ENCODE measurements at places on chromosomes 12 and 14.

- no peak for DNase-seq
These were observed 751 bp downstream of the PSMB5 start for GRCh38 chr14:23033801-23034497.

- DNase-seq: no peak
These were observed 23.7 kb downstream of the GSTZ1 start for GRCh38 chr14:77344377-77344996.

GRCh38 chr12:91367234-91367849 lies 184.7 kb upstream of the DCN start:
- peak; percentile 45 for DNase-seq

GRCh38 chr14:63578300-63578699 lies 35.1 kb upstream of the PPP2R5E start:
- no peak for DNase-seq

- no peak for DNase-seq
These were observed 425.7 kb downstream of the ATP23 start for GRCh38 chr12:58367041-58367440.

GRCh38 chr12:14924541-14924940 lies 13.8 kb downstream of the ERP27 start:
- no peak for DNase-seq

DNA sequence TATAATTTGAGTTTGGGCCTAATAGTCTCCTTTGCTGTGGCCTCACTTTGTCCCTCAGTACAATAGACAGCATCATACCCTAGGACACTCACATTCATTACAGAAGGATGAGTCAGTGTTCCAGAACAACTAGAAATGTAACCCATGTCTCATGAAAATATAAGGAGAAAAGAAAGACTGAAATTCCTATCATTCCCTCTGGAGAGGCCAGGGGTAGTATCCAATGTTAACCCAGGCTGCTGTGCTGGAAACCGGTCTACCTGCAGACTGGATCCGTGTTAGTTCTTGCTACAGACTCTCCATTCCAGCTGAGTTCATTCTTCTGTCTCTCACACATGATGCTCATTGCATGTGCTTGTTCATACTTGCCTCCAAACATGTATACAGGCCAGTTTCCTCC lies 75.8 kb upstream of the HOXC13 start:
- peak; percentile 44 for DNase-seq

DNA sequence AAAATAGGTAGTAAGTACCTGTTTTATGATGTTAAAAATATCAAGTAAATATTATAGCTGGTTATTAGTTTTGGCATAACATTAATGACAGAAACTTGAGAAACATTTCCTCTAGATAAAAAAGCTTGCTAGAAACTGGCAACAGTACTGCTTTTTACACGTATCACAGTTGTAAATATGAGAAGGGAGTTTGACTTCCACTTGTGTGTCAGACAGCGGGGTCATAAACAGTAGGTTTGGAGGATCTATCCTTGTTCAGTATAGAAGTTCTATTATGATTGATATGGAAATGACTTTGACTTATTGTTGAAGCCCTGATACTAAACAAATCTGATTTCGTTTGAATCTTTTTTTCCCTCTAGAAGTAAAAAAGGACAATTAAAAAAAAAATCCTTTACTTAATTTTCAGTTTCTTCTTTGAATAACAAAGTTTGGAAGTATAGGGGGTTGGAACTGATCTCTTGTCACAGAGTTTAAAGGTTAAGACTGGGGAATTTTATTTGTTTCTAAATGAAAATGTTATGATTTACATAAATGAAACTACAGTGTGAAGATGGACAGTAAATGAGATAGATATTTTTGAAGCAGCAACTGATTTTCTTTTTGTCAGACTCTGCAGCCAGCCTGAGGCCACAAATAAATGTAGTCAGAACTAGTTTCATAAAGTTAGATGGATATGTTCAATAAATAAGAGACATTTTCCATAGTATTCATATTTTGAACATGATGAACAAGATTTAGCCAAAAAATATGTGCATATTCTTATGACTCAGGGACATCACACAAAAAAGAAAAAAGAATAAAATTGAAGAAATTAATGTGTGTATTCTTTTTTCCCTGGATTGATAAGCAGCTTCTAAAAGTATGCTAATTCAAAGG lies 50.1 kb downstream of the WNK1 start:
- DNase-seq: no peak

DNA sequence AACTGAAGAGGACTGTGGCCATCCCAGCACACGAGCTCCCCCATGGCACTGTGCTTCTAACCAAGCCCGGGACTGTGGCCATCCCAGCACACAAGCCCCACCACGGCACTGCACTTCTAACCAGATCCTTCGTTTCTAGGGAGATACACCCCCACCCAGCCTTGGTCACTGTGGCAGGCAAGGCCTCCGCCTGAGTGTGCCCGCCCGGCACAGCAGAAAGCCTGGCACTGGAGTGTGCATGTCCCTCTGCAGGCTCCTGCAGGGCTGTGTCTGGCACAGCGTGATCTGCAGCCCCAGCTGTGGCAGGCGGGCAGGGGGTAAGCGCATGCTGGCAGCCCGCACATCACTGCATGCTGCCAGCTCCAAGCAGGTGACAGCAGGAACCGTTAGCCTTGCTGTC lies 49.8 kb downstream of the CCDC85C start:
- no peak for DNase-seq

- DNase-seq: peak; percentile 81
These were observed 34.9 kb downstream of the KRT80 start for GRCh38 chr12:52156757-52157565.

- no peak for DNase-seq
These were observed 2.9 kb downstream of the LMNTD1 start for GRCh38 chr12:25550186-25550585.

DNA sequence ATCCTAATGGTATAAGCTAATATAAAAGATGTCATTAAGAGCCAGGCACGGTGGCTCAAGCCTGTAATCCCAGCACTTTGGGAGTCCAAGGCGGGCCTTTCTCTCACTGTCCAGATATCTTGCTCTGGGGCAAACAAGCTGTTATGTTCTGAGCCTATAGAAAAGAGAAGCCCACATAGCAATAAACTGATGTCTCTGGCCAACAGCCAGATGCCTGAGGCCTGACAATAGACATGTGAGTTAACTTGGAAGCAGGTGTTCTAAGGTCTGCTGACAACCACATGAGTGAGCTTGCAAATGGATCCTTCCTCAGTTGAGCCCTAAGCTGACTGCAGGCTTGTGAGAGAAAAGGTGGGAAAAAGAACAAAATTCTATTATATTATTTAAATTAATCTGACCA lies 25.0 kb downstream of the YAF2 start:
- DNase-seq: no peak

DNA sequence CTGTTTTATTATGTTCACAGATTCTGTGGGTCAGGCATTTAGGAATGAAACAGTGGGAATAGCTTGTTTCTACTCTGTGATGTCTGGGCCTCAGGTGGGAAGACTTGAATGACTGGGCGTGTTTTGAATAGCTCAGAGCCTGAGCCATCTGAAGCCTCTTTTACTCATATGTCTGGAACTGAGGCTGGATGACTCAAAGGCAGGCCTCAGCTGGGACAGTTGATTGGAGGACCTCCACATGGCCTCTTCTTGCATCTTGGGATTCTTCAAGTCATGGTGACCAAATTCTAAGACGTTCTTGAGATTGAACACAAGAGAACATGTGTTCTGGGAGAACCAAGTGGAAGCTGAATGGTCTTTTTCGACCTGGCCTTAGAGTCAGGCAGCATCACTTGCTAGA lies 45.8 kb upstream of the TBX3 start:
- DNase-seq: peak; percentile 72

DNA sequence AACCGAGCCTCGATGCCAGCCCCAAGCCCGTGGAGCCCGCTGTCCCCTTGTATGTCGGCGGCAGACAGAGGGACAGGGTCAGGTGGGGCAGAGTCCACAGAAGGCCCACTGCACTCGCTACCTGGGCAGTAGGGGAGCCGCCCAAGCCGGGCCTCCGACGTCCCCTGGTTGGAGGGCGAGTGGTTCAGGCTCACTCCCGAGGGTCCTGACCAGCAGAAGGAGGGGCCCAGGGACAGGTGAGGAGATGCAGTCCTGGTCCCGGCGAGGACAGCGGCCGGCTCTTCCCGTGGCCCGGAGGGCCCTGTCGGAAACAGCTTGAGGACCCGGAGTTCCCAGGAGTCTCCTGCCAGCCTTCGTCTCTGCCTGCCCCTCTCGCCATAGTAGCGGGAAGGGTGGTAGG lies 216.7 kb upstream of the SFSWAP start:
- no peak for DNase-seq

- no peak for DNase-seq
These were observed 34.5 kb downstream of the FBRSL1 start for GRCh38 chr12:132524405-132524804.

GRCh38 chr12:109393437-109394345 lies 46.0 kb downstream of the MYO1H start:
- DNase-seq: peak; percentile 88

- no peak for DNase-seq
These were observed 13.3 kb upstream of the OAS3 start for GRCh38 chr12:112924986-112925385.

- DNase-seq: no peak
These were observed 11.6 kb downstream of the TEDC1 start for GRCh38 chr14:105502446-105503295.

All from AG20443 (cell line).